Stimulated activated CD8-positive, alpha-beta memory T cell treated with anti-CD3 and anti-CD28 coated beads, Interleukin-7, amount 100 ng/mL, for 48 hours (primary cell): ENCODE measurements at places on chromosomes 5 and 9.

DNA sequence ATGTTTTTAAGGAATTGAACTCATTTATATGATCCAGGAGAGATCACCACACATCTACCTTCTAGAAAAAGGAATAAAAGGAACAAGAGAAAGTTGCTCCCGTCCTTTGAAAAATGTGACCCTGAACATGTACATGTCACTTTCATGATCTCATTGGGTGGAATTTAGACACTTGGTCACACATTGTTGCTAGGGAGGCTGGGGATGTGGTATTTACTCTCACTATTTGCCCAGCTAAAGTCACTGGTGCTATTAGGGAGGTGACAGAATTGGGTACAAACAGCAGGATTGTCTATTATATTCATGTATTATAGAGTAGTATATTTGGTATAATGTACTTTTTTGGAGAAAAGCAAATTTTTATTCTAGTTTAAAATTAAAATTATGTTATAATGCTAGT lies 2.1 kb upstream of the CDH10 start:
- DNase-seq = no peak

DNA sequence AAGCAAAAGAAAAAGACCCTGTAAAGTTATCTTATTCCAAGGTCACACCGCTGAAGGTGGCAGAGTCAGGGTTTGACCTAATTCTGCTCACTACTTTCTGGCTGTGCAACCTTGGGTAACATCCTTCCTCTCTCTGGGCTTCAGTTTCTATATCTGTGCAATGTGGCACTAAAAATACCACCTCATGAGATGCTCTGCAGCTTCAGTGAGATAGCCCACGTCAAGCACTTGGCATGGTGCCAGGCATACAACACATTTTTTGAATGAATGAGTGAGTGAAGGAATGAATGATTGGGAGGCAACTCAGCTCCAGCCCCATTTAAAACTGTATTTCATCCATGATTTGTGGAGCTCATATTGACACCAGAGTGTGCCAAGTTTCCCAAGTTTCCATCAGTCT lies 62.3 kb downstream of the FOXI1 start:
- no peak for DNase-seq

GRCh38 chr5:1860021-1860610 lies 22.6 kb downstream of the IRX4 start:
- no peak for DNase-seq

GRCh38 chr5:3456121-3456681 lies 139.4 kb upstream of the IRX1 start:
- no peak for DNase-seq

DNA sequence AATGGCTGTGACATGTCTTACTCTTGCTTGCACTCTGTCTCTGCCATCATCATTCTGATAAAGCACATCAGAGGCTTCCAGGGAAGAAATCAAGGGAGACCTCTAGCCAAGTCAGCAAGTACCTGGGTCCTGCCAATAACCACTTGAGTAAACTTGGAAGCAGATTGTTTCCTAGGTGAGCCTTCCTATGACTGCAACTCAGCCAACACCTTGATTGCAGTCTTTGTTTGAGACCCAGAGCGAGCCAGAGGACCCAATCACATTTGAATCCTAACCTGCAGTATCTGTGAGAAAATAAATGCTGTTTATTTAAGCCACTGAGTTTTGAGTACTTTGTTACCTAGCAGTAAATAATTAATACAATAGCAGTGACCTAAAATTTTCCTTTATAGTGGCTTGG lies 356.8 kb upstream of the CHD1 start:
- no peak for DNase-seq
